ENCODE measurements at places on chromosomes 1 and 21.

DNA sequence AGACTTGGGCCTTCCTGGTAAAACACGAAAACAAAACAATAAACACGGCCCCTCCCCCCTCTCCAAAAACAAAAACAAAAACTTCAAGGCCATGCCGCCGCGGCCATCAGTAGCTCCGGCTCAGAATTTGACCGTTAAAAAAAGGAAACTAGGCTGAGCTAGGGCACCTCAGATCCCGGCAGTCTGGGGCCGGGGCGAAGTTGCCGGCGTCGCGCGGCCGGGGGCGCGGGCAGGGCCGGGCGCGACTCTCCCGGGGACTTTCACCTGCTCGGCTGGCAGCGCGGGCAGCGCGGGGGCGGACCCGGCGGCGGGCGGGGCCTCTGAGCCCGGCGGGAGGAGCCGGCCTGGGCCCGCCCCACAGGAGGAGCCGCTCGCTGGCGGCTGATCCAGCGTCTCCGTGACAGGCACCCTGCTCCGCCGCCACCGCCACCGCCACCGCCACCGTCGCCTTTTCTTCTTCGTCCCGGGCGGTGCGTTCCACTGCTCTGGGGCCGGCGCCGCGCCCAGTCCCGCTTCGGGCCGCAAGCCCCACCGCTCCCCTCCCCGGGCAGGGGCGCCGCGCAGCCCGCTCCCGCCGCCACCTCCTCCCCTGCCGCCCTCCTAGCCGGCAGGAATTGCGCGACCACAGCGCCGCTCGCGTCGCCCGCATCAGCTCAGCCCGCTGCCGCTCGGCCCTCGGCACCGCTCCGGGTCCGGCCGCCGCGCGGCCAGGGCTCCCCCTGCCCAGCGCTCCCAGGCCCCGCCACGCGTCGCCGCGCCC, at the start of gene NOS1AP:
NOS1AP (plus strand) TSS at position 358 of the 760 bp plus-strand sequence. CDS start 487 bp downstream, outside the sequence.
- peak; percentile 52 for DNase-seq

DNA sequence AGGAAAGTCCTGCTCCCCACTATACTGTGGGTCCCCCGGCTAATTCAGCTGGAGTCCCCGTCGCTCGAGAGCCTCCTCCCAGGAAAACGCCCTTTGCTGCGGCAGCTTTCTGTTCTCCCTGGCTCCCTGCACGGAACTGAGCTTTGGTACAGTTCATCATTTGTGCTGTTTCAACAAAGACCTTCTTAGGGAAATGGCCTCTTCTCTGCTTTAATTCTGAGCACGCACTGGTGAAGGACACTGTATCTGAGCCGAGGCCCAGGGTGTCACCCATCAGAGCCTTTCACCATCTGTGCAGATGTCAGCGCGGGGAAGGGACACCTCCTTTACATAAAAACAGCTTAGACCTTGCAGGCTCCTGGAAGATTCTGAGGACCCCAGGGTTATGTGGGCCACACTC, 13.5 kb upstream of the PEX10 start:
- DNase-seq, result no peak

DNA sequence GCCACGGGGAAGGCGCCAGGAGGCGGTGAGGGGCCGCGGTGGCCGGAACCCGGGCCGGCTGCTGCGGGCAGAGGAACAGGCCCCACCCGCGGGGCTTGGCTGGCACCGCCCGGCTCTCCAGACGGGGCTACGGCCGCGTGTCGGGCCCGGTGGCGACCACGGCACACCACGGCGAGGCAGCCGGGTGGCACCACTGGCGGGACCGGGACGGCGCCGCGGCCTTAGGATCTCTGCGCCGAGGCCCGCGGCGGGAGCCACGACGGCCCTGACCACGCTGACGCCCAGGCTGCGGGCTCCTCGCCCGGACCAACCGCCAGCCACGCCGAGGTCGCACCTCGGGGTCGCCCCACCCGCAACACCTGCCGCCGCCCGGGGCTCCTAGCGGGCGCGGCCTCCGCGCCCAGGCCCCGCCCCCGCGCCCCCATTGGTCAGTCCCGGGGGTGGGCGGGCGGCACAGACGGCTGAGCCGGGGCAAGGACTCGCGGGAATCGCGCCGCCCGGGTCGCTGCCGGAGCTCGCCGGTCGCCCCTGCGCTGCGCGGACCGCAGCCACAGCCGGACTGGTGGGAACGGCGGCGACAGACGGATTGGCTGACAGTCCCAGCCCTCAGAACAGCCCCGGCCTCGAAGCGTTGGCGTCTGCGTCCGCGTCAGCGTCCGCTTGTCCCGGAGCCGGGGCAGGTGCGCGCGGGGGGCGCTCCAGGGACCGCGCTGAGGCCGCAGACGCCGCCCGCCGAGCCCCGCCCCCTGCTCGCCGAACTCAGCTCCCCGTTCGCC, at the start of gene BMP8A:
BMP8A (plus strand) TSS at position 491 of the 776 bp plus-strand sequence. CDS start 356 bp downstream, outside the sequence.
- peak; percentile 44 for DNase-seq

DNA sequence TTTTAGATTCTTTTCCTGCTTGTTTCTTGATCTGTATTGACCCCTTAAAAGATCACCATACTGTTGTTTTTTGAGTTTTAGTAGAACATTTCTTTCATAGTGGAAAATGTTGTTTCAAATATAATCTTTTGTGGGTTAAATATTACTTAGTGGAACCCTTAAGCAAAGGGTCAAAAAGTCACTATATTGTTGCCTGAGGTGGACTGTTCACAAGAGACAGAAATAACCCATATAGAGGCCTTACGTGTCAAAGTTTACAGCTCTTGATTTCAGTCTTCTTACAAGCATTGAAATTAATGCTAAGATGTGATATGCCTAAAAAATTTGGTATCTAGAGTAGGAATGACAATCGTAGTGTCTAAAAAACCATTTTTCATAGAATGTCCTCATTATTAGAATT, 6.3 kb downstream of the DNAJB4 start:
- no peak for DNase-seq

GRCh38 chr1:166283190-166283589, 116.4 kb upstream of the FAM78B start:
- no peak for DNase-seq

- no peak for DNase-seq
Observed at GRCh38 chr1:232303222-232303620, 326.7 kb downstream of the SIPA1L2 start.

DNA sequence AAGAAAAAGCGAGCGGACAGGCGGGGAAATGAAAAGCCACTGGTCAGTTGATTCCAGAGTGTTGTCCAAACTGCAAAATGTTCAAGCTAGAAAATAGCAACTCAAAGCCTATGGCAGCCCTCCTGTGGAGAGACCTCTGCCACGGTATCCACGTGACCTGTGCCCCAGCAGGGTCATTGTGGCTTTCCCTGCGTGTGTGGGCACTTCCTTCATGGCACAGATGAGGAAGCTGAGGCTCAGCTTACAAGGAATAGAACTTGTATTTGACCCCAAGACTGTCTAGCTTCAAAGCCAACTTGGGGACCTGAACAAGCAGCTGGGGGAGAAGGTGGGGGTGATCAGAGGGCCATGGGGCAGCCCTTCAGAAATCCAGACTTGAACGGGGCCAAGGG, 15.6 kb upstream of the PLEKHG5 start:
- DNase-seq, result no peak

GRCh38 chr1:169726851-169727250, 7.0 kb downstream of the SELE start:
- DNase-seq, result no peak

DNA sequence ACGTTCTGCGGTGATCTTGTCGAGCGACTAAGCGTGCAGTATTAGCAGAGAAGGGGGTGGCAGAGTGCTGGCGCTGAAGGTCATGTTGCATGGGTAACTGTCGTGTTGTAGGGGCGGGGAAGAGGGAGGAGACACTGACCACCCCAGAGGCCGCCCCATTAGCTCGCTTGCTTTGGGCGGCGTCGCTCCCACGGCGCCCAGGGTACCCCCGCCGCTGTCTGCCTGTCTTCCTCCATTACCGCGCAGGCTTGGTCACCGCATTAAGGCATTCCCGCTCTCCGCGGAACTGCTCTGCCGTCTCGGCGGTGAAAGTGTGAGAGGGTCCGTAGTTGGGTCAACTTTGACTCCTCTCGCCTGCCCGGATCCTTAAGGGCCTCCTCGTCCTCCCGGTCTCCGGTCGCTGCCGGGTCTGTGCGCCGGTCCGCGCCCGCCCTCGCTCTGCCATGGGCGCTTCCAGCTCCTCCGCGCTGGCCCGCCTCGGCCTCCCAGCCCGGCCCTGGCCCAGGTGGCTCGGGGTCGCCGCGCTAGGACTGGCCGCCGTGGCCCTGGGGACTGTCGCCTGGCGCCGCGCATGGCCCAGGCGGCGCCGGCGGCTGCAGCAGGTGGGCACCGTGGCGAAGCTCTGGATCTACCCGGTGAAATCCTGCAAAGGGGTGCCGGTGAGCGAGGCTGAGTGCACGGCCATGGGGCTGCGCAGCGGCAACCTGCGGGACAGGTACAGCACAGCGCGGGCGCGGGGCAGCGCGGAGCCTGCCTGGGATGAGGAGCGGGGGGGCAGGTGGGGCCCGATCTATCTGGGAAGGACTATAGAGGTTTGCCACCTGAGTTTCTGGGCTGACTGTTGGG, at the start of gene MTARC2:
MTARC2 (plus strand) TSS at position 234 of the 846 bp plus-strand sequence; CDS start at position 444, 210 bp downstream.
- DNase-seq, result no peak

DNA sequence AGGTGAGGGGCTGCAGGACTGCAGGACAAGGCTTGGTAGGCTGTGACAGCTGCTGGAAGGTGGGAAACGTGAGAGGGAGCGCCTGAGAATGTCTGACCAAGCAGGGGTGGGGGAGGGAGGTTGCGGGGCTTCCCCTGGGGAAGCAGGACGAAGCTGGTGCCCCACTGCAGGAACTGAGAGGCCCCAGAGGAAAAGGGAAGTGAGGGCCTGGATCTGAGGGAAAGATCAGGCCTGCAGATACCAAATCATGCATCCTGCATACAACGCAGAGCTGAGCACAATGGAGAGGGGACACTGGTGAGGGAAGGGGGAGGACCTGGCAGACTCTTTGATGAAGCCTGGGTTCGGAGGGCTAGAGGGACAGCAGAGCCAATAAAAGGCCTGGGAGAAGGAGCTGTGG, 65.7 kb upstream of the BACE2 start:
- no peak for DNase-seq

GRCh38 chr1:99849413-99849743, 783 bp upstream of the AGL start:
- no peak for DNase-seq

- no peak for DNase-seq
Observed at GRCh38 chr1:93095804-93096585, 16.9 kb downstream of the MTF2 start.

DNA sequence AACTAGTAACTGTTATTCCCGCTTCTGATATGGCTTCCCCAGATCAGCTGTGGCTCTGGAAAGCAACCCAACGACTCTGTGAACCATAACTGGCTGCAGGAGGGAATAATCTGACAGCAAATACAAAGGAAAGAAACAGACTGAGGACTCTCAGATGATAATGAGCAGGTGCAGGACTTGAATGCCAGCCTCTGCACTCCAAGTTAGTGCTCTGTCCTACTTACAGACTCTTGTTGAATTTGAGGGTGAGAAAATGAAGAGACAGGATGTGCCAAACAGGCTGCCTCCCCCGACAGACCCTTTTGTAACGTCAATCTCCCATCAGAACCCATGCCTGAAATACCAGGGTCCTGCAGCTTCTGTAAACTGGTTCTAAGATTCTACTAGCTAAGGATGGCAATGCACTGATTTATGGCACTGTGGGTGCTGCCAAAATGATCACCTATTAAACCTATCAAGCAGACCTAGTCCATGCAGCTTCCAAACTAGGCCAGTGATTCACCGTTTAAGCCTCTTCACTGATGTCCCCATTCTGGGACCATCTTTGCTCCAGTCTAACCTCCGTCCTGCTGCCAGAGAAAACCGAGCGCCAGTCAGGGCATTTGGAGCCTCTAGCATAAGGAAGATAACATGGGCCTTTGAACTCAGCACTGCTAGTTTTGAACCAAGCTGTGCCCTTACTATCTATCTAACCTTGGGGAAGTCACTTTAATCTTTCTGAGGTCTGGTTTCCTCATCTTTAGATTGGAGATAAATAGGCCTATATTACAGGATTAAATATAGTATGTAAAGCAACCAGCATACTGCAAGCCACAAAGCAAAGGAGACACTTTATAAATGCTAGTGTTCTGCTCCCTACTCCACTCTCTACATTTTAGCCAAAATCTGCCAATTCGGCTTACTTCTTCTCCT, 4.8 kb downstream of the MKNK1 start:
- DNase-seq, result no peak

DNA sequence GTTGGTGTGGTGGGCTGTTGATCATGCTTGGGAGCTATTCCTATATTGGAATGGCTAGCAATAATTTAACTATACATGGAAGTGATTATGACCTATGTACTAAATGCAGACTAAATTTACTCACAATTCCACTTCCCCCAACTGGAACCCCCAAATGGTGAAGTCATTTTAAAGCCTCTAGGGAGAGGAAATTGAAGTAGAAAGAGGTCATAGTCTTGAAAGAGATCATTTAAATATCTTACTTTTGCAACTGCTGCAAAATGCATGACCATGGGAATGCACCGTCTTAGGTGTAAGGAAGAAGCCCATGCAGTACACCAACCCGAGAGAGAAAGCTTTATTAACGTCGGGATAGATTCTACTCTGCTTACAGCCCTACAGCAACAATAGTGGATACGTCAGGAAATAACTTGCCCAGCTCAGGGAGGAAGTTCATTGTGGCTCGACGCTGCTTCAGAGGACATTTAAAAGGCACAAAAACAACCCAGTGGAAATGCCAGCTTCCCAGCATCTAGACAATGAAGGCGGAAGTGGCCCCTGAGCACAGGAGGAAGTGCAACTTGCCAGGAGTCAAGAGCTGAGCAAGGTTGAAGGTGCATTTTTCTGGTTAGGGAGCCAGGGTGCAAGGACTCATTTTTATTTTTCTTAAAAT, 26.5 kb downstream of the CYYR1 start:
- DNase-seq, result no peak

- DNase-seq, result no peak
Observed at GRCh38 chr1:172148213-172148612, 272.3 kb upstream of the C1orf105 start.

DNA sequence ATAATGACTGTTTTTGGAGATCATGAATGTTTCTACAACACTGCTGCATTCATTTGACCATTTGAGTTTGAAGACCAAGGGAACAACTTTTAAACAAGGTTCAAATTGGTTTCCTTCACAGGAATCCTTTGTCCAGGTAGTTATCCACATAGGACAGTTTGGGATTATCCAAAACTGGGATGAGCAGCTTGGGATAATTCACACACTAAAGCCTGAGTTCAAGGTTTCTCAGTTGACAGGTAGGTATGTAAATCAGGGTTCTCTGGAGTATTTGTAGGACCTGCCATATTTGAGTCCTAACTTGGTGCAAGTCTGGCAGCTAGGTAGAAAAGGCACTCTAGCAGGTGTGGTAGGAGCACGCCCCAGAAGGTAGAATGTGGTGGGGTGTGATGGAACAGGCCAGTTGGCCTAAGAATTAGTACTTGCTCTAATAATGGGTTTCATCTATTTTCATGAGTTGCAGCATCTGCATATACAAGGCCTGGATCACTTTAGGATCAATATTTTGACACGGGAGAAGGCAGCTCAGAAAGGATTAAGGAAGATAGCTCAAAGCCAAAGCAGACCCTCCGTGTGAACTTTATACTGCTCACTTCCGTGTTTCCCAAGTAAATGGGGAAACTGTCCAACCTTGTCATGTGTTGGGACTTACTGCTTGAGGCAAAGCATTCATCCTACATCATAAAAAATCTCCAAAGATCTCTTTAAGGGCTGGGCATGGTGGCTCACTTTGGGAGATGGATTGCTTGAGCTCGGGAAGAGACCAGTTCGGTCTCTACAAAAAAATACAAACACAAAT, 14.1 kb upstream of the RAB42 start:
- DNase-seq, result no peak

Data from stimulated activated CD8-positive, alpha-beta memory T cell treated with anti-CD3 and anti-CD28 coated beads, Interleukin-4, amount 100 ng/mL, for 1 hour (primary cell).